ENCODE measurements at places on chromosomes 5 and 9.

DNA sequence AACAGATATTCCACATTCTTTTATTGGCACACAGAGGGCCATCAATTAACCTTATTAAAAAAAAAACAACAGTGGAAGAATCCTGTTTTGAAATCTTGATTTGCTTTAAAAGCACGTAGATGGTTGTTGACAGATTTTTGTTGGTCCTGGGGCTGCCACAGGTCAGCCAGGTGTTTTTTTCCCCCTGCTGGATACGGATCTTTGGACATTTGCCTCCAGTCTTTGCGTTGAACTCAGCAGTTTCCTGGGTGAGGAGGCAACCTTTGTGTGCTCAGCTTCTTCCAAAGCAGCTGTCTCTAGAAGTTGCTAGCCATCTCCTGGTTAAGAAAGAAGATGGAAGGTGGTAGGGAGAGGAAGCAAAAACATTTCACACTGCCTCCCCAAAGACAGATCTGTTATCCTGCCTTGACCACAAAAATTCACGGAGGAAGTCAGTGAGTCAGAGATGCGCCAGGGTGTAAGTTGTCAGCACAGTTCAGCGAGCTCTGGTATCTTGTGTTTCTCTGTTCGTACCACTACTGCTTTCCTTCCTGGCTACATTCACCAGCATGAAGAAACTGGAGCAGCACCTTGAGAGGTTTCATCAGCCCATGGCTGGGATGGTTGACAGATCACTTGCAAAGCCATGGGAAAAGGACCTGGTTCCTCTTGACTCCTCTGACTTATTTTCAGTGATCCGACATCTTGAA lies 207.3 kb downstream of the ARHGAP26 start:
- peak; percentile 91 for DNase-seq

DNA sequence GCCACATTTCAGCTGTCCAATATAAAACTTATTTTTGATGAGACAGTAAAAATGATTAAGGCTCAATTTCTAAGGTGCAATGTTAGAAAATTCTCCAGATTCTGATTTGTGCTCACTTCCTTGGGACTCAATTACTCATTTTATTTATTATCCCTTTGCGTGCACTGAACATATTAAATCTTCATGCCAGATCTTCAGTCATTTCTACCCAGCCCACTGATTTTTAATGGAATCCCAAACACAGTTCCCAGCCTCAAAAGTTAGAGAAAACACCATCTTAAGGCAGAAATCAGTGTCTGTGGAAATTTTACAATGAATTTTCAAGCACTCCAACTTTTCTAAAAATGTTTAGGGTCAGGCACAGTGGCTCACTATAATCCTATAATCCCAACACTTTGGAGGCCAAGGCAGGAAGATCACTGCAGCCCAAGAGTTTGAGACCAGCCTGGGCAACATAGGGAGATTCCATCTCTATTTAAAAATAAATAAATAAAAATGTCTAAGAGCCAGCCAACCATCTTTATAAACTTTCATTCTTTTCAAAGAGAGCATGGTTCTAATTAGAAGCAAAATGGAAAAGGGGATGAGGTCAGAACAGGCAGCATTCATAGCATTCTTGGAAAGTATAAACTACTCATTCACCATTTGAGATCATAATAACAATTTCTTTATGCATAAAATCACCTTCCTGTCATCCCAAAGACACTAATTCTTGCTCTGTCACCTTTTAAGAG lies 53.7 kb downstream of the TLE1 start:
- peak; percentile 81 for DNase-seq

DNA sequence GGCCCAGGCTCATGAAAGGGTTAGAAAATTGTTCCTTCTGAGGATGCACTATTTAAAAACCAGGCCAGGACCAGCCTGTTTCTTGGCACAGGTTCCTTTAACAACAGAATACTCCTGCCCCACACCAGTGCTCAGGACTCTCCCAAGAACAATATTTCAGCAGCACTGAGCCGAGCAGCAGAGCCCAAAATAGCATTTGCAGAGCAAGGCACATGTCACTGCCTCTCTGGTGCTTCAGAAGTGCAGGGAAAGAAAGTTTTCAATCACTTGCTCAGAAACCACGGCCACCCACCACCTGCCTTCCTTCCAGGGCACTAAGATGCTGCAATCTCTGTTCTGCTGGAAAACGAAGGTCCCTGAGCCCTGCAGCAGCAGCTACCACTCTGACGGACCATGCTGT lies 77.6 kb downstream of the SIL1 start:
- no peak for DNase-seq

- DNase-seq = no peak
Observed at GRCh38 chr5:78639791-78640190, 8.8 kb downstream of the LHFPL2 start.

DNA sequence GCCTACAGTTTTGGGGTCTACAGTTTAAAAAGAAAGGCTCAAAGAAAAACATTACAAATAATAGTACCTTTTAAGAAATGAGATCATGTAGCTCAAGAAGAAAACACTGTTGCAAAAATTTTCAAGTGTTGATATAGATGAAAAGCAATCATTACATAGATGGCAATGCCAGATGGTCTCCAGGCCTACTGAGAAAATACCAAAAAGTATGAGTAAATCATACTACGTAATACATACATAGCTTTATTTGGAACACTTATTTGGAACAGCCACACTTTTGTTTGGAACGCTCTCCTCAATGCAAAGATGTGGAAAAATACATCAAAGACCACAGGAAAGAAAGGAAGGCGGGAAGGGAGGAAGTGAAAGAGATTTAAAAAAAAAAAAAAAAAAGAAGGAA lies 44.1 kb downstream of the MARCHF11 start:
- no peak for DNase-seq

DNA sequence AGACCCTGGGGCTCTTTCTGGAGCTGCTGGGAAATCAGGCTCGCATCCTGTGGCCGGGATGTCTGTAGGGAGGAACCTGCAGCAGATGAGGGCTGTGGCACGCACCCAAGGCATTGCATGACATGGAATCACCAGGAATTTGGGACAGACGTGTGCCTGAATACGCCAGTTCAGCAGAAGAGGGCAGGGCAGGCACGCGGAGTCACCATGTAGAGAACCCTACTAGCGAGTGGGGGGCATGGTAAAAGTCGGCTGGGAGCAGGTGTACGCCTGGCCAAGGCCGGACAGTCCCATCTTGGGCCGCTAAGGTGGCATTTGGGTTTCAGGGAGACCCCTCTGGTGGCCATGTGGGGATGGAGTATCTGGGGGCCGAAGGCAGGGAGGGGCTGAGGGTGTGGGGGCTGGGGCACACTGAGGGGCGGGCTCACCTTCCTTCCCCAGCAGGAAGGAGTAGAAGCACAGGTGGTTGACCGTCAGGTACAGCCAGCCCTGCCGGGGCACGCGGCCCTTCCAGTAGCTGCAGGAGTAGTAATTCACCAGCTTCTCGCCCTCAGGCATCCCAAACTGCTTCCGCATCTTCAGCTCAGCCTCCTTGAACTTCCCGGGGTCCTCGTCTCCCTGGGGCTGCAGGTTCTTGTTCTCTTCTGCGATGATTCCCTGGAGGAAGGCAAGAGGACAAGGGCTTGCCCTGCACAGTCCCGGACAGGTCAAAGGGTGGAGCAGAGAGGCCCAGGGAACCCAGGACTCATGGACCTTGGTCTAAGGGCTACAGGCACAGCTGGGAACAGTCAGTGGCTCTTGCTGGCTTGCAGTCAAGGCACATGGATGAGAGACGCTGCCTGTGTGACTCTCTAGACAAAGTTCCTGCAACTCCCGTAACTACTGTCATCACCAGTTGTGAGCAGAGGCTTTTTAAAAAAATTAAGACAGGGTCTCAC lies 13.5 kb downstream of the TBC1D9B start:
- DNase-seq = no peak

DNA sequence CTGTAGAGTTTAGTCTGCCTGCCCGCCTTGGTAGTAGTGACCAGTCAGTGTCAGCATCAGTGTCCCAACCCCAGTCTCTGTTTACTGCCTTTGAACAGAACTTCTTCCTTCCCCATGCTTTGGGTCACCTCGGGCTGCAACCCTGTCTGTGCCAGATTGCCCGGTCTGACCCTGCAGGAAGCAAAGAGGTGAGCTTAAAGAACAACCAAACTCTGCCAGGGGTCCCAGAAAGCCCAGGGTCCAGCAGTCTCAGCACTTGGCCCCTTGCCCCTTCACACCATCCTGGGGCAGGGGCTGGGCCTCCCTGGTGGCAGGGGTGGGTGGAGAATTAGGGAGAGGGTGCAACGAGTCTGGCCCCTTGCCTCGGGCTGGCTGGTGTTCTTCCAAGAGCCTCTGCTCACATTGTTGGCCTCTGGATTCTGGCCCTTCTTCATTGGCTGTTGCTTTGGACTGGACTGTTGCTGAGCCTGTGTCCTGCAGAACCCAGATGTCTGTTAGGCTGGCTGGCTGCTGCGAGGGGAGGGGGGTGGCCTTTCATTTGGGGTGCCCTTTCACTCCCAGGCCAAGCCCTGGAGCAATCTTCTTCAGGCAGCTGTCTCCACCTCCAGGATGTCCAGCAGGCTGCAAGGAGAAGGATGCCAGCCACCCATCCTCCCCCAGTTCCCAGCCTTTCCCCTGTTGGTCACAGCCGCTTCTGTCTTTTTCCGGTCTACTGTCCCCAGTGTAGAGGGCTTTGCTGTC lies 51.2 kb downstream of the SAR1B start:
- DNase-seq = no peak

DNA sequence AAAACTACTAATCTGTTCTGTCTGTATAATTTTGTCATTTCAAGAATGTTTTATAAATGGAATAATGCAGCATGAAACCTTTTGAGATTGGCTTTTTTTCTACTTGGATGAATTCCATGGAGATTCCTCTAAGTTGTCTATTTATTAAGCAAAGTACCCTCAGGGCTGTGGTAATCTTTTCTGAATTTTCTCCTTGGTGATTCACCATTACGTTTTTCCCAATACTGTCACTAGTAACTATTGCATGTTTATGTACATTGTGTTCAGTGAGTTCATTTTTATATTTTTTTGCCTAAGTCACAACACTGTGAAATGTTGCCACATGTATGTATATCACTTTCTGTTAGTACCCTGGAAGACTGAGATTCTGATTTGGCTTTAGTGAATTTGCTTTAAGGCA lies 177.0 kb upstream of the GRIN3A start:
- no peak for DNase-seq

- no peak for DNase-seq
Observed at GRCh38 chr9:130287736-130288135, 22.2 kb downstream of the HMCN2 start.

- DNase-seq = no peak
Observed at GRCh38 chr5:173451651-173452050, 123.4 kb upstream of the STC2 start.

DNA sequence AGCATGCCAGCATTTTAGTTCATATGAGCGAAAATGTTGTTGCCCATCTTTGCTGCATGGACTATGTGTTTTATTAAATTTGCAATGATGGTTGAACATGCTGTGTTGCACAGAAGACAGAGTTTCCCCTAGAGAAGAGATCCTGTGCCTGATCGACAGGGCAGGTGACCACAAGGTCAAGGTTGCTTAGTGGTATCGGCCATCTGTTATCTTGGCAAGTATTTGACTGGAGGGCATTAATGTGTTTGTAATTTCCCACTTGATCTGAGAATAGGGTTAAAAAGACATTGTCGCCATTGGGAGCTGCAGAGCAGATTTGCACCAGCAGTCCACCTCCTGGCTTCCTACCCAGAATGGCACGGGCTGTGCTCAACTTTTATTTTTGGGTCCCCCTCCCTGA lies 1523.6 kb upstream of the WWC1 start:
- DNase-seq = no peak

GRCh38 chr9:10999646-11000045 lies 386.8 kb upstream of the PTPRD start:
- DNase-seq = no peak
